Forelimb muscle (tissue), 1 donor: ENCODE measurements at places on chromosomes 3 and 15.

- no peak for DNase-seq
These were observed 6.8 kb downstream of the CHRM5 start for GRCh38 chr15:33975022-33975565.

- DNase-seq: no peak
These were observed 357.5 kb upstream of the CADM2 start for GRCh38 chr3:84601303-84601702.

- no peak for DNase-seq
These were observed 1.3 kb downstream of the SCAANT1 start for GRCh38 chr3:63910891-63911290.

DNA sequence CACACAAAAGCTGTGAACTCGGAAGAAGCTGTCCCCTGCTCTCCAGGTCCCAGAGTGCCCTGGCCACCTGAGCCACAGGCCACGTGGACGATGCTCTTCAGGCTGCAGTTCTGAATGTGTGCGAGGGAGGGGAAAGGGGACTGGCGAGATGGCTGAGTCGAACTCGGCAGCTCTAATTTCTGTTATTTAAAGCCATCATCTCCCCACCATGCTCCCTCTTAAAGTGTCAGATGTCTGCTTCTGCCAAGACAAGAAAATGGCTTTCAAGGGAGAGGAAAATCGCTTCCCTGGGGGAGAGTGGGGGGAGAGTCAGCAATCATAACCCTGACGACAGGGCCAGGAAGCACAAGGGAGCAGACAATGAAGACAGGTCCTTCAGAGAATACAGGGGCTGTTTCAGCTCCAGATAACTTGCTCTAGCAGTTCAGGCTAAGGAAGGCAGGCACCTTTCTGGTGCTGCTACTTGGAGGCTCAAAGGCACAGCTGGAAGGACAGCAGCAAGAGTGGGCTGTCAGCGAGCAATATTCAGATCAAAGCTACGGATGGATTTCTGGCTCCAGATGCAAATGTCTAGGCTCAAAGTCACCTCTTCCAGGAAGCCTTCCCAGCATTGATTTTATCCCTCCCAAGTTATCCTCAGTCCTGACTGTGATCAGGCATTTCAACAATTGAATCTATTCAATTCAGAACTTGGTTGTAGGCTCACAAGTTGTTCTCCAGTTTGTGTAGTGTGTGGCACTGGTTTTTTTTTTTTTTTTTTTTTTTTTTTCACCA lies 15.5 kb upstream of the CCDC33 start:
- no peak for DNase-seq

- no peak for DNase-seq
These were observed 54.5 kb upstream of the FNDC3B start for GRCh38 chr3:171984883-171985282.

- DNase-seq: no peak
These were observed 539.2 kb downstream of the VGLL3 start for GRCh38 chr3:86451749-86452148.

- no peak for DNase-seq
These were observed 137.6 kb upstream of the TOPAZ1 start for GRCh38 chr3:44104043-44104442.

- DNase-seq: no peak
These were observed 8.5 kb upstream of the PPARG start for GRCh38 chr3:12280357-12280806.

GRCh38 chr3:49119439-49119838 lies 1.2 kb downstream of the USP19 start:
- no peak for DNase-seq

DNA sequence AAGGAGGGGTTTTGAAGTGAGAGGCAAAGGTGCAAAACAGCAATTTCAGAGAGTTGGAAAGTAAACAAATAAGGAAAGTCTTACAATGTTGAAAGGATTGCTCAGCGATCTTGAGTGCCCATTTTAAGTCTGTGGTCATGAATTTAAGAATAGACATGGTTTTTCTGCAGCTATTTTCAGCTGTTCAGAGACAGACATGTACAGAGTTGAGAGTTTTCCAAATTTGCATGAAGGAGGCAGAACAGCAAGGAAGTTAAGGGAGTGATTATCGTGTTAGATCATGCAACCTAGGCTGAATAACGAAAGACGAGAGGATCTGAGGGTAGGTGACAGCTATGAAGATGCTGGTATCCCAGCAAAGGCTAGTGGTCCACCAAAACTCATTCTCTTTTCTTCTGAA lies 37.2 kb downstream of the DET1 start:
- DNase-seq: no peak

DNA sequence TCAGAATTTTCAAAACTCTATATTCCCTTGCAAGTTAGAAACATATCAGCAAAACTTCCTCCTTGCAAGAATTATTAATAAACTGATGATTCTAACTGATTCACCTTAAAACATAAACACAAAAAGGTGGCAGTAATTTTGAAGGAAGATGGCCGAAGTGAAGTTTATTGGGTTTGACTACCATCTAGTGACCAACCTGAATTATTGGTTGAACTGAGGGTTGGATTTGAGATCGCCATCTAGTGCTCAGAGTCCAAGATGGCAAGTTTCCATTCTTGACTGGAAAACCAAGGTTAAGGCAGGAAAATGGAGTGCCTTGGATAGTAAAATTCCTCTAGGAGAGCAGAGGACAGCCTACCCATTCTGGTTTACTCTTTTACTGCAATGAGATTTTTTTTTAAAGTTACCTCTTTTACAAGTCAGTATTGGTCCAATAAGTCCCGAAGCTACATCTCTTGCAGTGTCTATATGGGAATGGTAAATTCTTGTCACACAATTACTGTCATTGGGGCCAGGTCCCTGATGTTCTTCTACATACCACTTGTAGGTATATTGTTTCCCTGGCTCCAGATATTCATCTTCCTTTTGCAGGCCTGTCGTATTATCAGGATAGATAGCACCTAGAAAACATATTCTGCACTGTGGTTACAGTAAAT lies 51.6 kb upstream of the CP start:
- peak; percentile 75 for DNase-seq

DNA sequence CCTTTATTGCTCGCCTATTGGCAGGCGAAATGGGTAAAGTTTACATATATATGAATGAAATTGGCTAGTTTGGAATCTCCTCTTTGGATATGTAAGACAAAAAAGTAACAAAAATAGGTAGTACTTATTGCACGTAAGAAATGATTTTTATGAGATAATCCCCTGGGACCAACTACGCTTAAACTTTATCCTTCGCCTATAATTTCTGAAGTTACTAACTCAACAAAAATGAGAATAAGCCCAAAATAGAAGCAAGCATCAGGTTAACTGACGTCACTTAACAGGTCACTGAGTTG lies 438 bp upstream of the SLC49A4 start:
- no peak for DNase-seq

DNA sequence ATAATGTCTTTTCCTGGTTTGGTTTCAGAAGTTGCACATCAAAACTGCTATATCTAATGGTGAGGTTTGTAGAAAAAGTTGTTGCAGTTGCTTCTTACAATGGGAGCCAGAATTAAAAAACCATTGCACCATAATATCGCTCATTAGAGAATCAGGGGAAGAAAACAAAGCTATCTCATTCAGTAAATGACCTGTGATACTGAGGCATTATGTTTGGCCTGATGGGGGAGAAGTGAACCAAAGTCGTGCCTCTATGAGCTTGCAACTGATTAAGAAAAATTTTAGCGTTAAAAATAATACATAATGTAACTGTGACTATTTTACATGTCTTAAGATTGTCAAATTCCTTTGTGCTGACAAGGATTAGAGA lies 60.2 kb upstream of the ARHGEF26 start:
- DNase-seq: no peak

GRCh38 chr3:147403511-147403910 lies 2.8 kb downstream of the ZIC4 start:
- DNase-seq: no peak

DNA sequence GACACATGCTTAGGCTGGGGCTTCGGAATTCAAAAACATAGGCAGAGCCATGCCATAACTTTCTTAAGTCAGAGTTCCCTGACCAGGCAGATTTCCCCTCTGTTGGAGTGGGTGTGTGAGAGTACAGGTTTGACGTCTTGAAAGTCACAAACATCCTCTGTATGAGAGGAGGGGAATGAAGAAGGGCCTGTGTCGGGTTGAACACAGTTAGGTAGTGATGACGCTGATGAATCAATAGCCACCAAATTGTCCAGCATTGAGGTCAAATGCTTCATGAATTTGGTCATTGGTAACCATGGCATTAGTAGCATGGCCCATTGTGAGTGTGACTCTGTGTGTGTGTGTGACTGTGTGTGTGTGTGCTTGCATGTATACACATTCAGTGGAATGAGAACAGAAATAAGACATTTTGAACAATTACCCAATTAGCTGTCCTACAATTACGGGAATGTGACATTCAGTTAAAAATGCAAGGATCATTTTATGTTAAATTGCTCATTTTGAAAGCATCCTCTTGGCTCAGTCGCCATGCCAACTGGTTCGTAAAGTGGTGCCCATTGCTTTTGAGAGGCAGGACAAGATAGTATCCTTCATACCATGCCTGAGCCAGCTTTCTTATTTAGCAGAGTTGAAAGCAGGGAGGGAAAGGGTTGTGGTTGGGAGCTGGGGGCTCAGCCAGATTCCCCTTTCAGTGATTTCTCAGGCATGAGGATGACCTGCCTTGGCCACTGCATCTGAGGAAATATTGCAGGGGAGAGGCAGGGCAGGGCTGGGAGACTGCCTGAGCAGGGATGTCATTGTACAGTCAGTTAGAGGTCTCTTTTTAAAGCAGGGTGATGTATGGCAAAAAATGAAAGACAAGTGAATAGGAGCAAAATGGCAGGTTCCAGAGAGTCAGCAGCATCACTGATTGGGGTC lies 35.4 kb downstream of the RBP2 start:
- no peak for DNase-seq

GRCh38 chr3:181955566-181955965 lies 243.8 kb downstream of the SOX2 start:
- no peak for DNase-seq
